SIG-M5 (cell line): ENCODE measurements at places on chromosomes 3 and 15.

- no peak for DNase-seq
Measured at GRCh38 chr15:70382762-70383458, 285.2 kb upstream of the TLE3 start.

DNA sequence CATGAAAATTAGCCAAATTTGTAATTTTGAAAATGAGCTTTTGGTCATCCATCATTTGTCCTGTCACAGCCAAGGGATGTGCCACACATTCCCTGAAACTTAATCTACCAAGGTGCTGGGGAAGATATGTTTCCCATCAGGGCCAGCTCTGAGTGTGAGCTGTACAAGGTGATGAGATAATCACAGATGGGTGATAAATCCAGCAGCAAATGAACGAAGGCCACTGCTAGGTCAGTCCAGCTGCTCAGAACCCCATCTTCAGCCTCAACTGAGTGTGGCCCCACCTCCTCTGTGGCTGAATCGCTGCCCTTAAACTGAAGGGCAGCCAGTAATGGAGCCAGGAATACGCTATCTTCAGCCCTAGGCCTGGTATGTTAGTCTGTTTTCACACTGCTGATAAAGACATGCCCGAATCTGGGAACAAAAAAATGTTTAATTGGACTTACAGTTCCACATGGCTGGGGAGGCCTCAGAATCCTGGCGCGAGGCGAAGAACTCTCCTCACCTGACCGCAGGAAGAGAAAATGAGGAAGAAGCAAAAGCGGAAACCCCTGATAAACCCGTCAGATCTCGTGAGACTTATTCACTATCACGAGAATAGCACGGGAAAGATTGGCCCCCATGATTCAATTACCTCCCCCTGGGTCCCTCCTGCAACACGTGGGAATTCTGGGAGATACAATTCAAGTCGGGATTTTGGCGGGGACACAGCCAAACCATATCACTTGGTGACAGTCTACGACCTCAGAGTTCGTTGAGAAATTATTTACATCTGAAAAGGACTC, 553.0 kb downstream of the NTRK3 start:
- DNase-seq, result no peak

- no peak for DNase-seq
Measured at GRCh38 chr15:58357529-58358476, 74.0 kb upstream of the LIPC start.

- DNase-seq, result no peak
Measured at GRCh38 chr3:124246949-124247348, 255.0 kb upstream of the ROPN1 start.

DNA sequence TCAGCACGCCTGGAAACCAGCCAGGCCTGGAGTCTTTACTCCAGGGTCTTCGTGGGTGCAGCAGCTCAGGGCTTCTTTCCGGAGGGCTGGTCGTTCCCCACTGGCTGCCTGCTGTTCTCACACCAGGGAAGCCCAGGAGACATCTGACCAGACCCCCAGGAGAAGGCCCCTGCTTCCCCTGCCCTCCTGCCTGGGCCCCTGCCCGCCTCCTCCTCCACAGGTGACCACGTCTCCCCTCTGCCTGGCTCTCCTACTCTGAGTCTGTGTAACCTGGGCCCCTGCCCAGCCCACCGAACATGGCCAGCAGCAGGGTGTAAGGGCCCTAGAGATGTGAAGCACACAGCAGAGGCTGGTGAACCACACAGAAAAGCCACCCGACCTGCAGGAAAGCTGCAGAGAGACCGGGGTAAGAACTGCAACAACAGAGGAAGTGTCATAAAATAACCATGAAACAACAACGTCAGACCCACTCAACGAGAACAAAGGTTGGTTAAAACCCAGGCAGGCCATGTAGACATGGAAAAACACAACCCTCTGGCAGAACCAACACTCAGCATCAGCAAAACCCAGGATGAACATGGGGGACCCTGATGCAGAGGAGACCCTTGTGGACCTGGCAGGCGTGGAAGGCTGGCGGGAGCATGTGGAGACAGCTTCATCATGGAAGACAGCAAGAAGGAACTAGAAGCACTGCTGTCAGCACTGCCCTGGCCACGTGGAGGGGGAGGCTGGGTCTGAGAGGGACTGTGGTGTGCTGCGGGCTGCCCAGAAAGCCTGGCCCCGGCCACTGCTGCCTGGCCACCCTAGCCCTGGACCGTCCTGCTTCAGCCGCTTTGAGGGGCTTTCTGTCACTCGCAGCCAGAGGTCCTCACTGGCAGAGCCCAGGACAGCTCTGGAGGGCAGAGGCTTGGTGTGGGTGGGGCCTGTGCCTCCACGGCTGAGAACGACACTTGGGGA, 20.4 kb downstream of the UROC1 start:
- no peak for DNase-seq

GRCh38 chr15:33119273-33119672, 75.2 kb downstream of the FMN1 start:
- no peak for DNase-seq

DNA sequence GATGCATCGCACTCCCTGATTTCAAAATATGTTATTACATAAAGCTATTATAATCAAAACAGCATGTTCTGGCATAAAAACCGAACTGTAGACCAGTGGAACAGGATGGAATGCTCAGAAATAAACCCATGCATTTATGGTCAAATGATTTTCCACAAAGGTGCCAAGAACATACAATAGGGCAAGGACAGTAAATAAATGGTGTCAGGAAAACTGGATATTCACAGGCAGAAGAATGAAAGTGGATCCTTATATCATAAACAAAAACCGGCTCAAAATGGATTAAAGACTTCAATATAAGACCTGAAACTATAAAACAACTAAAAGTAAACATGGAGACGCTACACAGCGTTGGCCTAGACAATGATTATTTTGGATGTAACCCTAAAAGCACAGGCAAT, 22.6 kb downstream of the USP50 start:
- no peak for DNase-seq

DNA sequence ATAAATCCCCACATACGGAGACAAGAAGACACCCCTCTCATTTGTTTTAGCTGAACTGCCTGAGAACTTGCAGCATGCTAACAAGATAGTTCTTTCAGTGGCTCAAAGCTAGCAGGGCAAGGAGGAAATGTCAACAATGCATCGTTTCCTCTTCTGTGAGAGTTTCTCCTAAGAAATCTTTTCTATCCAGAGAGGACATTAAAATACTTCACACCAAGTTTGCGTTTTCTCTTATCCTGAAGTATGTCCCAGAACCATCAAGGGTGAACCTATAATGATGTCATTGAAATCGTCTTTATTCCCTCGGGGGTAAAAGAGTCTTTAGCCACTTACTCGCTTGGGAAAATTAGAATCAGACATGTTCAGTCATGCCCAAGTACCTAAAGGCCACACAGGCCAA, 541.7 kb upstream of the MDFIC2 start:
- no peak for DNase-seq

DNA sequence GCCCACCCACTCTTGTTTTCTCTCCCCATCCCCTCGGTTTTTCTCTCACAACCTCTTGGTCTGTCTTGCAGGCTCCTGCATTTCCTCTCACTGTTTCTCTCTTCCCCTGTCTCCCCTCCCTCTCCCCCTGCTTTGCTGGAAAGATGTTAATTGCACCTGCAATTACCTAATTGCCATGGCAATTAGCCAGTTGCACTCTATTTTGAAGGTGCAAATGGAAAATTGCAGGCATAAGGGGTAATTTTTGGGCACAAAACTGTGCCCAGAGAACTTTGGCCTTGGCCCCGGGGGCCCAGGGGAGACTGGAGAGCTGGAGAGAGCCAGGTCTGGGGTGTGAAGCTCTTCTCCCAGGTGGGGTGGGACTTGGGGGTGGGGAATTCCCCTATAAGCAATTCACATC, 164.5 kb upstream of the TLE3 start:
- DNase-seq, result no peak

DNA sequence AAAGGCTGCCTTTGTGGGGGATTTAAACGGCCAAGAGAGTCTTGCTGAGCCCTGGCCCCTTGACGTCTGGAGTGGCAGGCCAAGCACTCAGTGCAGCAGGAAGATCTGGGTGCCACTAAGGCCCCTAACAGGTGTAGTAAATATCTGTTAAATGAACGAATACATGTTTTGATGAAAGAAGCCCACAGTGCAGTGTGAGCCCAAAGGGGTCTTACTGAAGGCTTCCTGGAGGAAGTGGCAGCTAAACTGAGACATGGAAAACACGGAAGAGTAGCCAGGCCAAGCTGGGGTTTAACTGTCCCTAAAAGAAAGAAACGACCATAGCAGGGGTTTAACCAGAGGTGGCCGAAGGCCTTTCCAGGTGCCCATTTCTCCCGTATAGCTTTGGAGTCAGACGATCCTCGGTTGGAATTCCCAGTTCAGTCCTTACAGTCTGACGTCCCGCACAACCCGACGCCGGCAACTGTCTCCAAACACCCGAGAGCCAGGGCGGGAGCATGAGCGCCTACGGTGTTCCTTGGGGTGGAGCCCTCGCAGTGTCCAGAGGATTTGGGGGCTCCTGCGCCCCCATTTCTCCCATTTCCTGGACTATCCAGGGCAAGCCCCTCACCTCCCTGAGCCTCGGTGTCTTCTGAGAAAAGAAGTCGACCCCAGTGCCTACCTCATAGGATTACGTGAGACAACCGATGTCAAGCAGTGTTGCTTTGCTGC, 910 bp upstream of the ABHD6 start:
- no peak for DNase-seq

DNA sequence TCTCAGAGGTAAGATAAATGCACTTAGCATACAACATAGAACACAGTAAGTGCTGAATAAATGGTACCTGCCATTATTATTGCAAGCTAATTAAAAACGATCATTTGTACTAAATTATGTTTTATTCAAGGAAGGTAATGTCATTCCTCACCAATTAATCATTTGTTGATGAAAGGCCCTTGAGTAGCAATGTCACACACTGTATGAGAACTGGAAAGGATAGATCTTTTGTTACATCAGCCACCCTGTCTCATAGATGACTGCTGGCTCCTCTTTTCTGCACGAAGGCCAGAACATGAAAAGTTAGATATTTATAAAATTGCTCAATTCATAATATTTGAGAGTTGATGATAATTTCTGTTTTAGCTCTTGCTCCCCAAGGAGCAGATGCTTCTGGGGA, 415.4 kb downstream of the RBMS3 start:
- DNase-seq, result no peak

- DNase-seq, result no peak
Measured at GRCh38 chr15:41851167-41851523, 12.5 kb downstream of the PLA2G4B start.

- no peak for DNase-seq
Measured at GRCh38 chr3:120841264-120841663, 66.7 kb upstream of the STXBP5L start.

DNA sequence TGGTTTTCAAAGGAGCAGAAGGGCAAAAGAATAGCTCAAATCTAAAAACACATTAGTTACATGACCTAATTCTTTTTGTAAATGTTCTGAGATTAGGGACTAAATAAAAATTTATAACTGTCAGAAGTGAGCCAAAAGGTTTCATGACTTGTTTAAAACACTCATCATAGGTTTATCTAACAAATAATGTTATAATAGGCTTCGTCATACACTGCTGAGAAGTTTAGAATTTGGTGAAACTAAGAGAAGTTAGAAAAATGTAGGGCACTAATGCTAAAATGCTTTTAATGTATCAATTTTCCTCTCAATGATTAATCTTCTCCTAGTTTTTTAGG, 468.8 kb upstream of the CDIN1 start:
- no peak for DNase-seq

- DNase-seq, result no peak
Measured at GRCh38 chr3:96966181-96966929, 152.0 kb downstream of the EPHA6 start.

DNA sequence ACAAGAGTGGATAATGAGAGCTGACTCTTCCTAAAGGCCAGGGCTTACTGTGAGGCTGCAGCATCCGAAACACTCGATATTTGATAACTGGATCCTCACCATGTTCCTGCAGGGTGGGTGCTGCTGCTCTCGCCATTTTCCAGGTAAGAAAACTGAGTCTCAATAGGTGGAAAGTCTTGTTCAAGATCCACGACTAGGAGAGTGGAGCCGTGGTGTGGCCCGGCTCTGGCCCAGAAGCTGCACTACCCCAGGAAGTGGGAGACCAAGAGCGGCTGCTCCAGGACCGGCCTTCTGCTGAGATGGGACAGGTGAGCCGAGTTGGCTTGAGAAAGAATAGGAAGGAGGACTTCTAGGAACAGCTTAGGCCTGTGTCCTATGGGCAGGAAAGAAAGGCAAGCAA, 121.6 kb downstream of the SMAD6 start:
- no peak for DNase-seq

GRCh38 chr3:127064391-127065137, 81.6 kb downstream of the PLXNA1 start:
- no peak for DNase-seq

GRCh38 chr3:28989646-28990089, 291.2 kb upstream of the RBMS3 start:
- DNase-seq, result no peak

GRCh38 chr15:101775136-101775535, 28.2 kb upstream of the OR4F6 start:
- DNase-seq, result no peak

- DNase-seq, result no peak
Measured at GRCh38 chr15:36449084-36449661, 130.3 kb upstream of the CDIN1 start.

DNA sequence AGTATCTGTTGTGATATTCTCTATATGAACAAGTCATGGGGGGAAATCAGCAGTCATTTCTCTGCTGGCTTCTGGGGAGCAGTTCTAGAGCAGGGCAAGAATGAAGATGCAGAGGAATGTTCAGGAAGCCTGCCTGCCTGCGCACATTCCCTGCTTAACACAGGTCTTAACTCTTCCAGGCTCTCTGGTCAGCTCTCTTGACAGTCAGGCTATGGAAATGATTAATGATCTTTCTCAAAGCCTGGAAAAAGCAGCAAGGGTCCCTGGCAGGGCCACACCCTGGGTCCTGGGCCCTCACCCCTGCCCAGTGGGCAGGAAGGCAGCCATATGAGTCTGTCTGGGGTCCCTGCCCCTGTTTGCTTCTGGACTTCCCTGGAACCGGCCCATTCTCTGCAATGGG, 31.4 kb upstream of the CLK3 start:
- DNase-seq, result no peak

DNA sequence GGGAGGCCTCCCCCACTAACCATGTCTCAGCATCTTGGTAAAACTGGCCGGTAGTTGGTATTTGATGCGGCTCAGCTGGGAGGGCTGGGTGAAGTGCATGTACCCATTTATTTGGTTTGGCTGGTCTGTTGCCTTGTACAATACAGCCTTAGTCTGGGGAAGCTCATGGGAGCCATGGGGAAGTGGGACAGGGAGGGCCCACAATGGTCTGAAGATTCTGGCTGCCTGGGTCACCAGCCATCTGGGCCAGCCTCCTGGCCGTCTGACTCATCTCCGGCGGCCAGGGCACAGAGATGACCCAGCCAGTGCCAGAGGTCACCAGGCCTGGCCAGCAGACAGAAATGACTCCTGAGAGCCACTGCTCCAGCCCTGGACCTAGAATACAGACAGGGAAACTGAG, 51.6 kb upstream of the SMAD6 start:
- no peak for DNase-seq

- DNase-seq, result no peak
Measured at GRCh38 chr3:35594739-35595138, 44.6 kb upstream of the ARPP21 start.

- no peak for DNase-seq
Measured at GRCh38 chr3:53806182-53807116, 39.8 kb downstream of the CHDH start.
